HS-5 (cell line): ENCODE measurements at places on chromosomes 11 and 22.

DNA sequence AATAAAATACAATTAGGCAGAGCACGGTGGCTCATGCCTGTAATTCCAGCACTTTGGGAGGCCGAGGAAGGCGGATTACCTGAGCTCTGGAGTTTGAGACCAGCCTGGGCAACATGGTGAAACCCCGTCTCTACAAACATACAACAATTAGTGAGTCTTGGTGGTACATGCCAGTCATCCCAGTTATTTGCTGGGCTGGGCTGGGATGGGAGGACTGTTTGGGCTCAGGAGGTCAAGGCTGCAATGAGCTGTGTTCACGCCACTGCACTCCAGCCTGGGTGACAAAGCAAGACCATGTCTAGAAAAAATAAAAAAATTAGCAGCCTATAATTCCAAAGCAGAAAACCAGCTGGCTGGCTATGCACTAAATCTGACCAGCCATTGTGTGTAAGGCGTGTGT lies 35.1 kb downstream of the APOL3 start:
- no peak for DNase-seq

- DNase-seq = no peak
Observed at GRCh38 chr11:17076517-17077239, 789 bp downstream of the RPS13 start.

GRCh38 chr11:72378704-72379383 lies 55.5 kb downstream of the CLPB start:
- no peak for DNase-seq

DNA sequence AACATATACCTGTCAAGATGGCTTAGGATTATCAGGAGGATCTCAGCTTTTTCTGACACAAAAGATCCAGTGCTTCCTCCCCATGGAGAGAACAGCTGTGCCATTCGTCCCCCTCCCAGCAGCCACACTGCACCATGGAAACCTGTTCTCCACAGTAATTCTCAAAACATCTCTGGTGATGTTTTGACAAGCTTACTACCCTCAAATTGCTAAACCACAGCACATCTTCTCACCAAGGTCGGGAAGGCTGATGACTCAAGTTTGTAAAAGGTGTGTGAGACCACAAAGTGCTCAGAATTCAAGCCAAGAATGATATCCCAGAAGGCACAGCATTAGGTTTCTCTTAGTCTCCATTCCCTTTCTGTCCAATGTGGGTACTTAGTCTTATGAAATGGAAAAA lies 3.9 kb upstream of the RAB38 start:
- DNase-seq = peak; percentile 3

- no peak for DNase-seq
Observed at GRCh38 chr11:42239188-42239587, 779.7 kb upstream of the LRRC4C start.

GRCh38 chr11:94405062-94405833 lies 4.0 kb upstream of the GPR83 start:
- DNase-seq = no peak

GRCh38 chr11:497565-498296 lies 9.3 kb downstream of the RNH1 start:
- no peak for DNase-seq

GRCh38 chr11:113980785-113981184 lies 5.9 kb downstream of the HTR3A start:
- no peak for DNase-seq

GRCh38 chr11:127679816-127680545 lies 679.4 kb upstream of the KIRREL3 start:
- no peak for DNase-seq

DNA sequence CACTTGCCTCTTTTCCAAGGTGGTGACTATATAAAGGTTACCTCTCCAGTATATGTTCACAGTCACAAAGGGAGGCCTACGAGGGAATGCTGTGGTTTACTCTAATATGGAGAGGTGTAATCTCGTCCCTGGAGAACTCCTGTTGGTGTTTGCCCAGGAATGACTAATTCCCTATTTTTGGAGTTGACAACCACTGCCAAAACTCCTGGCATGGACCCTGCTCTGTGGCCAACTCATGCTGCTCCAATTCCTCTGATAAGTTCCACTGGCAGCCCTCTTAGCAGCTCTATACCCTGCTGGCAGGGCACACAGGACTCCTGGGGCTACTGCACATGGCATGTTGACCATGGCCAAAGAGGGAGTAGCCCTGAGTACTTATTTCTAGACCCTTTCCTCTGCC lies 418.7 kb upstream of the ANO5 start:
- DNase-seq = no peak

GRCh38 chr11:47242596-47243192 lies 5.9 kb downstream of the ACP2 start:
- no peak for DNase-seq

DNA sequence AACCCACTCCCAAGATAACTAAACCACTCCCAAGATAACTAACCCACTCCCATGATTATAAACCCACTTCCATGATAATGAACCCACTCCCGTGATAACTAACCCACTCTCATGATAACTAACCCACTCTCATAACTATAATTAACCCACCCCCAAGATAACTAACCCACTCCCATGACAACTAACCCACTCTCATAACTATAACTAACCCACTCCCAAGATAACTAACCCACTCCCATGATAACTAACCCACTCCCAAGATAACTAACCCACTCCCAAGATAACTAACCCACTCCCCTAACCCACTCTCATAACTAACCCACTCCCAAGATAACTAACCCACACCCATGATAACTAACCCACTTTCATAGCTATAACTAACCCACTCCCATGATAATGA lies 30.1 kb upstream of the CELSR1 start:
- no peak for DNase-seq

GRCh38 chr11:132496341-132496740 lies 1036.0 kb downstream of the OPCML start:
- no peak for DNase-seq

DNA sequence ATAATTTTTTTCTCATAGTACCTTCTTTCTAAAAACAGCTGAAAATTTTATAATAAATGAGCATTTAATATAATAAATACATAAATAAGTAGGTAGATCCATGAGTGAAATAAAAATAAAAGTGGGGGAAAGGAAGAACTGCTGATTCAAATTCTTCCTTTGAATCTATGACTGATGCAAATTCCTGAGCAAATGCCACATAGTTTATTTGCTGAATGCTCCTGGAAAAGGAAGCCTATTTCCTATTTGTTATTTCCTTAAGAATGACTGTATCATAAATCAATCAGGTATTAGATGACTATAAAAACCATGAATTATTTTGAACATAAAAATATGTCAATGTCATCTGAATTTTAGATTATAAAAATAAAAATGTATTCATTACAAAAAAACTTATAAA lies 16.6 kb downstream of the BTBD10 start:
- no peak for DNase-seq

GRCh38 chr22:17477391-17477833 lies 85.9 kb upstream of the SLC25A18 start:
- DNase-seq = no peak

DNA sequence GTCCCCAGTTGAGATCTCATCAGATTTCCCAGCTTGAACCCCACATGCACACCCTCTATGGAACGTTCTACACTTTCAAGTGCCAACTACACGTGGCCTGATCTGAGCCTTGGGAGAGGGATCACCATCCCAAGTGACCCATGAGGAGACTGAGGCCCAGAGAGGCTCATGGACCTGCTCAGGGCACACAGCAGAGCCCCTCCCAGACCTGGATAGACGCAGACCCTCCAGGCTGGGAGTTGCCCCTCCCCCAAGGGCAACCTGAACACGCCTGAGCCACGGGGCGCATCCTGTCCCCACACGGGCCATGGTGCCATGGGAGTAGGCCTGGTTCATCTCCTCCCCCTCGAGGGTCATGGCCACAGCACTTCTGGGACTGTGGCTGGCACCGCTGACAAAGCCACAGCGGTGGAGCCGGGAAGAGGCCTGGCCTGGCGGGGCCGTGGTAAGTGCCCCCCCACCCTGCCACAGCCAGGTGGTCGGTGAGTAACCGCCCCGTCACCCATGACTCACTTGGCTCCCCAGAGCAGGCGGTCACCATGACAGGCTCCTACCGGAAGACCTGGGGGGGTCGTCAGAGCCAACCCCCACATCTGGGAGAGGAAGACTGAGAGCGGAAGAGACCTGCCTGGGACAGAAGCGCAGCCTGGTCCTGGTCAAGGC lies 8.1 kb downstream of the WNT7B start:
- peak; percentile 74 for DNase-seq

- no peak for DNase-seq
Observed at GRCh38 chr11:115618428-115618827, 114.2 kb upstream of the CADM1 start.

- no peak for DNase-seq
Observed at GRCh38 chr11:30535818-30536217, 50.3 kb downstream of the MPPED2 start.

GRCh38 chr11:60175860-60176275 lies 7.0 kb downstream of the MS4A6A start:
- DNase-seq = no peak

- DNase-seq = no peak
Observed at GRCh38 chr11:70050243-70050642, 27.9 kb upstream of the ANO1 start.

GRCh38 chr11:41861838-41862237 lies 402.4 kb upstream of the LRRC4C start:
- DNase-seq = no peak

DNA sequence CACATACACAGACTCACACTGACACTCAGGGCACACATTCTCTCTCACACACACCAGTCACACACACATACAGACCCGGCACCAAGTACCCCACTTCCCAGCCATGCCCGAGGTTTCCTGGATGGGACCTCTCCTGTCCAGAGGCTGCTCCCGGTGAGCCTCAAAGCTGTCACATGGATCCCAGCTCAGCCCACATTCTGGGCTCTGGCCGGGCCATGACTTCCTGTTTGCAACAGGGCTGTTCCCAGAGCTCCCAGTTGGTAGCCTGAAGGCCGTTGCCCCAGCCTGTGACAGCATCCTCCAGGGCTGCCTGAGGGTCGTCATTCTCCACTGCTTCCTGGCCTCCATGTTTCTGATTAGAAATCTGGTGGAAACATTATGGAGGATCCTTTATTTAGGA lies 14.6 kb upstream of the CYP2D6 start:
- no peak for DNase-seq

DNA sequence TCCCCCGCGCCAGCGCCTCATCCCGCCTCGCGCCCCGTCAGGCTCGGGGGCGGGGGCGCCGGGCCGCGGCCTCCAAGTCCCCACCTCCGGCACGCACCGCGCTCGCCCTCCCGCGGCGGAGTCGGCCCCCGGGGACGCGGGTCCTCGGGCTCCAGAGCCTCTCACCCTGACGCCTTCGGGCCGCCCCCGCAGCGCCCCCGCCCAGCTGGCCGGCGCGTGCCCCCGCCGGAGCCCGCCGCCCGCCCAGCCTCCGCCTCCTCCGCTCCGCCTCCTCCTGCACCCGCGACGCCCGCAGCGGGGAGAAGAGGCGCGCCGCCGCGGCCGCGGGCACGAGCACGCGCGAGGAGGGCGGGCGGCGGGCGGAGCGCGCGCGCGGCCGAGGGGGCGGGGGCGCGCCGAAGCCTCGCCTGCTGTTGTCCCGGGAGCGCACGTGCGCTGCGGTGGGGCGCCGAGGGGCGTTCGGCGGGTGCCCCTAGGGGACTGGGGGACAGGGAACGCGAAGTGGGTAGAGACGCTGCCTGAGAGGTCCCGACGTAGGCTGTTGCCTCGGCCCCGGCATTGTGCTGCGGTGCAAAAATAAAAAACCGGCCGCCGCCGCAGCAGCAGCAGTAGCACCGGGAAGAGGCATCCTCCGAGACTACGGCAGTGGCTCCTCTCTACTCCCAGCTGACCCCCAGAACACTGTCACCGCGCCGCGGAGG lies 87.4 kb upstream of the ARHGAP32 start:
- DNase-seq = no peak

DNA sequence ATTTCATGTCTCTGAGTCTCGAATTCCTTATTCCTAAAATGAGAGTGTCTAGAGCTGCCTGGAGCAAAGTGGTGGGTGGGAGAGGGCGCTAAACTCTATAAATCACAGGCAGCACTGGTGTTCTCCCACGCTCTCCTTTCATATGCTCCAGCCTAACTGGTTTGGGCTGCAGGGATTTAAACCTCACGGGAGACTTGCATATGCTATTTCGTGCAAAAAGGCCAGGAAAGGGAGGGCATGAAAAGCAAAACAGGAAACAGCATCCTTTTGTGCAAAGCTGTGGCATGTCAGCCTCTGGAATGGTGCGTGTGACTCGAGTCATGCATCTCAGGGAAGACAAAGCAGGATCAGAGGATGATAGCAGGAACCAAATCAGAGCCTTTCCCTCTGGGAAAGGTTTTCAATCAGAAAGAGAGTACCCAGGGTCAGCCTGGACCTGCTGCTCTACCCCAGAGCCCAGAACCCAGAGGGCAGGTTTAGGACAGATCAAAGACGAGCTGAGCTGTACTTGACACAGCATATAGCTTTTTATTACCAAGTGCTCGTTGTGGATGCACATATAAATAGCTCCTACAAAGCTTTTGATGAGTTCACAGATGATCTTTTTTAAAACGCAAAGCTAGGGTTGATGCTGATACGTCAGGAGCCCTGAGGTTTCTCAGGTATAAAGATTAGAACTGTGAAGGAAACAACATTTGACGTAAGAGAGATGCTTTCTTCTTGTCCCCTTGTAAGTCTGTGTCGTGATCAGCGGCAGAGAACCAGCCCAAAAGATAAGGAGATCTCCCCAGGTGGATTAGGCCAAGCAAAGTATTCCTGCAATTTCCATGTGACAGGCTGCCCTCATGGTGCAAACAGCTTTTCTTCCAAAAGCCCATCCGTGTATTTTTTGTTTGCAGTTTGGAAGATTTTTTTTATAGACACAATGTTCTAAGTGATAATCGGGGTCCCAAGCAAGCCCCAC lies 46.2 kb upstream of the YWHAH start:
- no peak for DNase-seq

GRCh38 chr11:94884376-94884775 lies 89.0 kb downstream of the CWC15 start:
- no peak for DNase-seq

- no peak for DNase-seq
Observed at GRCh38 chr11:92083123-92083522, 141.5 kb upstream of the FAT3 start.

GRCh38 chr11:32381179-32381578 lies 54.2 kb downstream of the WT1 start:
- DNase-seq = no peak

- no peak for DNase-seq
Observed at GRCh38 chr11:118436639-118437207, 431 bp downstream of the KMT2A start.

- DNase-seq = no peak
Observed at GRCh38 chr11:88813233-88813915, 252.4 kb downstream of the GRM5 start.

DNA sequence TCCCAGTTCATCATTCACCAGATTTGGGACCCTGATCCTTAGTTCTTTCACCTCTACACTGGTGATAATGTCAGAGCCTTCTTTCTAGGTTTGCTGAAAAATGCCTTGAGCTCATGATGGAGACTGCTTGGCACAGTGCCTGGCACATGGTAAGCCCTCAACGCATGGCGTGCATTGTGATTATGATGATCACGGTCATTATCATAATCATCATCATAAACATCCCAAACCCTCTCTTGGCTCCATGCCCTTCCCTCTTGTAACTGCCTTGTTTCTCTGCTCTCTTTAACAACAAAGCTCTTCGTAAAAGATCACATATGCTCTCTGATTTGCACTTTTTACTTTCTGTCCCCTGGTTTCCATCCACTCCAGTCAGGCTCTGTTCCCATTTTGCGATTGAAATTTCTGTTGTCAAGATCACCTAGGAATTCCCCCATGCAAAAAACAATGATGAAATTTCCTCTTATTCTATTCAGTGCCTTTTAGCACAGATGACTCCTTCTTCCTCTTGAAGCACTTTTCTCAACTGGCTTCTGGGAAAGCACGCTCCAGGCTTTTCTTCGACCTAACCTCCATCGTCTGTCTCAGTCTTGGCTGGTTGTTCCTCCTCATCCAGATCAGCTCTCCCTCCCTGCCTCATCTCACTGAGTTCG lies 479.1 kb downstream of the OPCML start:
- DNase-seq = no peak
